ENCODE measurements at places on chromosomes 1 and 21.

- DNase-seq = peak; percentile 51
These were observed 5.6 kb downstream of the MORN1 start for GRCh38 chr1:2385606-2386280.

- no peak for DNase-seq
These were observed 1.8 kb upstream of the CSTB start for GRCh38 chr21:43777953-43778352.

DNA sequence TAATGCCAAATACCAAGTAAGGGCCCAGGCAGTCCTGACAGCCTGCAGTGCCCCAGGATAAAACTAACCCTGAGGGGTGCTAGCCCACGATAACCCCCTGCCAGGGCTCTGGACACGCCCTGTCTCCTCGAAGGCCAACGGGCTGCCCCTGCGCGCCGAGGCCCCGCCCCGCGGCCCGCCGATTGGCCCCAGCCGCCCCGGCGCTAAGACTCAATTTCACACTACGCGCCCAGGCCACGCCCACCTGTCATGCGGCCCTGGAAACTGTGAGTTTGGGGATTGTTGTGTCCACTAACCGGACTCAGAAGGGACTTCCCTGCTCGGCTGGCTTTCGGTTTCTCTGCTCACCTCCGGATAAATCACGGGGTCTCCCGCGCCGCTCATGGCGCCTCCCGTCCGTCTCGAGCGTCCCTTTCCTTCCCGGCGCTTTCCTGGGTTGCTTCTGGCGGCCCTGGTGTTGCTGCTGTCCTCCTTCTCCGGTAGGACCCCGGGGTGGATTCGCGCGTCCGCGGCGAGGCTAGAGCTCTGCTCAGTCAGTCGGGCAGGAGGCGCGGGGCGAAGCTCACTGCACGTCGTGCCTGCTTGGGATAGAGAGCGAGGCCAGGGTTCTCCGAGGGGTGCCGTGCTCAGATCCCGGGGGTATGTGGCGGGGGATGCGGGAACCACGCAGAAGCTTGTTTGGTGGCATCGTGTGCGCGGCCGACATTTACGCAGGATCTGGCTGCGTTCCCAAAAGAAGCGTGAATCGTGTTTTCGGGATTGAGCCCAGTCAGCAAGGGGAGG, at the start of gene CR1L:
Gene CR1L, plus strand, starts transcription at position 282 of the 783 bp plus-strand sequence. Its CDS starts 101 bp downstream, at position 383.
- DNase-seq = peak; percentile 86

- no peak for DNase-seq
These were observed 18.0 kb downstream of the TGFB2 start for GRCh38 chr1:218363141-218363540.

GRCh38 chr1:94836891-94837290, 16.7 kb downstream of the SLC44A3 start:
- no peak for DNase-seq

DNA sequence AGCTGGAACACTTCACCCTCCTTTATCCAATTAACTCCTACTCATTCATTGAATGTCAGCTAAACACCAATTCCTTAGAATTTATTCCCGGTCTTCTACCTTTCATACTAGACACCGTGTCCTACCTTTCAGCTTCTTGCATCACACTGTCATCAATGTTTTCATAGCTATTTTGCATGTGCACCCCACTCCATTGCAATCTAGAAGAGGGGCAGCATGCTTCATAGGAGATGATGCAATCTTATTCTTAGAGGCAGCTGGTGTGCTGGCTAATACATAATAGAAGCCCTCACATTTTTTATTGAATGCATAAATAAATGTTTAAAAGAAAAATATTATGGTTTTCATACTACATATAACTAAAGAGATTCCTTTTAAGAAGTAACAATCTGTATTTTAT, 123.6 kb downstream of the DSCAM start:
- DNase-seq = no peak

DNA sequence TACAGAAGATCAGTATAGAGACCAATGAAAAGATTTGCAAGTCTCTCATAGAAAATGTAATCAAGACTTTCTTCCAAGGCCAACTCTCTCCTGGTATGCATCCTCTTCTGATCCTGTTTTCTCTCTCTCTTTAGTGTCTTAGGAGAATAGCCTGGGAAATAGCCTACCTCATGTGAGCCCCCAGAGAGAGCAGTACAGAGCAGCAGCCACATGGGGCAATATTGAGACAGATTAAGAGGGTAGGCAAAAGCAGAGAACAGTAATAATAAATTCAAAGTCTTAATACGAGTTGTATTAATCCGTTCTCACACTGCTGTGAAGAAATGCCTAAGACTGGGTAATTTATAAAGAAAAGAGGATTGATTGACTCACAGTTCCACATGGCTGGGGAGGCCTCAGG, 61.4 kb downstream of the RNASEL start:
- no peak for DNase-seq

DNA sequence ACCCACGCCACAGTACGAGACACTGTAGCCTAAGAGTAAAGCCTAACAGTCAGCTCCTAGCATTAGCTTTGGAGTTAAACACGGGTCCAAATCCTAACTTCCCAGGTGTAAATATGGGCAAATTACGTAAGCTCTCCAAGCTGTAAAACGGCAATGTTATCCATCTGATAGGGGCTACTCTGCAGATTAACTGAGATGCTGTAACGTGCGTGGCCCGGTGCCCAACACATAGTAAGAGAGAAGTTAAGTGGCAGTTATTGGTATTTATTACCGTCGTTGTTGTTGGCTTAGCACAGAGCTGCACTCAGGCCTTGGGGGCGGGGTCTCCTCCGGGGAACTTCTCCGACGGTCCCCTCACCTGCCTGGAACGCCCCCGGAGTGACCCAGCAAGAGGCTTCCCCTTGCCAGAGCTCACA, 457 bp downstream of the TRAPPC3 start:
- no peak for DNase-seq

DNA sequence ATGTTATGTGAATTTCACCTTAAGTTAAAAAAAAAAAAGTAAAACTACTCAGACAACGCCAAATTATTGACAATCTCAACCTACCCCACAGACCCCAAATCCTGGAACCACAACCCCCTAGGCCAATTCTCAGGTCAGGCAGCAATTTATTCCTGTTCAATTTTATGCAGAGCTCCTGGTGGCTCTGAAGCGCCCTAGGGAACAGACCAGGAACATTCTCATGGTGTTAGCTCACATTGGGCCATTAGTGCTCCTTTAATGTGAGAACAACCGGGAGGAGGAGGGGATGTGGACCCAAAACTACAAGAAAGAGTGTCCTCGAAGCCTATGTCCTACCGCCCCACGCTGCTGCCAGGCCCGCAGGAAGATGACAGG, 403 bp upstream of the PSEN2 start:
- no peak for DNase-seq

DNA sequence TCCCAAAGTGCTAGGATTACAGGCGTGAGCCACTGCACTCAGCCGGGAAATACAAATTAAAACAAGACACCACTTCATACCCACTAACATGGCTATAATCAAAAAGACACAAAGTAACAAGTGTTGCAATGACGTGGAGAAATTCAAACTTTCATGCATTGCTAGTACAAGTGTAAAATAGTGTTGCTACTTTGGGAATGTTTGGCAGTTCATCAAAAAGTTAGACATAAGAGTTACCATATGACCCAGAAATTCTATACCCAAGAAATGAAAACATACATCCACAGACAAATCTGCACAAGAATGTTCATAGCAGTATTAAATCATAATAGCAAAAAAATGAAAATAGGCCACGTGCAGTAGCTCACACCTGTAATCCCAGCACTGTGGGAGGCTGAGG, 16.4 kb downstream of the FOXJ3 start:
- DNase-seq = no peak

DNA sequence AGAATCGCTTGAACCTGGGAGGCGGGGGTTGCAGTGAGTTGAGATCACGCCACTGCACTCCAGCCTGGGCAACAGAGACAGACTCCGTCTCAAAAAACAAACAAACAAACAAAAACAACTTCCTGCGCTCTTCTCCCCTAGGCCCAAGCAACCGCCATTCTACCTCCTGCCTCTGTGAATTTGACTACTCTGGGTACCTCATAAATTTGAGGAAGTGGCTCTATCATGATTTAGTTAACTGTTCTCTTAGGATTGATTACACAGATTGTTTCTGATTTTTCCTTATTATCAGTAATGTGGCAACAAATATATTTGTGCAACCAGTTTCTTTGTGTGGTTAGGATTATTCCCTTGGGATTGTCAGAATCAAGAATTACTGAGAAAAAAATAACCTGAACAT, 29.7 kb downstream of the OPTC start:
- no peak for DNase-seq

- DNase-seq = no peak
These were observed 1.2 kb downstream of the MAST2 start for GRCh38 chr1:45804669-45804969.

DNA sequence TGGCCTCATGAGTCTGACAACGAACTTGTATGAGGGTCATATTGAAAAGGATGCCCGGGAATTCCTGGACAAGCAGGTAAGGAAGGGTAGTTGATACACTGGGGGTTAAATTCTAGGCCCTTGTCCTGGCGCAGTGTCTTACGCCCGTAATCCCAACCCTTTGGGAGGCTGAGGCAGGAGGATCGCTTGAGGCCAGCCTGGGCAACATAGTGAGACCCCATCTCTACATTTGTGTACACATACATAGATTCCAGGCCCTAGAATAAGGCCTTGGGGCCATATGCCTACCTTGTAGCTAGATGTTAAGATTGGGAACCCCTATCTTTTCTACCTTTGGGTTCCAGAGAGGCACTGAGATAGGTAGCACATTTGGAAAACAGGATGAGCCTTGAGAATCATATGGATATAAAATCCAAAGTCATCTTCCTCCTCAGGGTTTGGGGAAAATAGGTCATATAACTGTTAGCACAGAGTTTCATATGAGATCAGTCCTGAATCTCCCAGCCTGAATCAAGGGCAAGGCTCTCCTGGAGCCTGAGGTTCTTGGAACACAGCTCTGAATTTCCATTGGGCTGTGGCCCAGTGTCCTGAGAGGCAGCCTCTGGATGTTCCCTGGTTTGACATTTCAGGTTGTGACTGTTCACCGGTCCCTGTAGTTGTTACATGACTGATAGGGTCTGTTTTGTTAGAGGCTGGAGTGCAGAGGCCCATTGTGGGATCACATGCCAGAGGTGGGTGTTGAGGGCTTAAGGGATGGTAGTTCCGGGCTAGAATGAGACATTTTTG, 104.4 kb downstream of the PIK3R3 start:
- no peak for DNase-seq

DNA sequence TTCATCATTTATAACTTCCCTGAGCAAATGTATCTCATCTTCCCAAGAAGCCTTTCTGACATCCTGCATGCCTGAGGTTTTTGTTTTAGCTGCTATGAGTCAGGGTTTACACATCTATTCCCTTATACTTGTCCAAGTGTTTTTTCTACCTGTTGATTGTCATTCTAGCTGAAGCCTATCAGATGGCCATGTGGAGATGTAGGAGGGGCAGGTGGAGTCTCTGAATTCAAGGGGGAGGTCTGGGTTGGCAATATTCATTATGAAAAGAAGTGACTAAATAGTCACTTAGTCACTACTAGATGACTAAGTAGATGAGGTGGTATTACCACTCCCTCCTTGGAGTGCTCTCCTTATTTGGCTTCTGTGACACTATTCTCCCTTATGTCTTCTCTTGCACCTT, 52.4 kb downstream of the XCL1 start:
- no peak for DNase-seq

DNA sequence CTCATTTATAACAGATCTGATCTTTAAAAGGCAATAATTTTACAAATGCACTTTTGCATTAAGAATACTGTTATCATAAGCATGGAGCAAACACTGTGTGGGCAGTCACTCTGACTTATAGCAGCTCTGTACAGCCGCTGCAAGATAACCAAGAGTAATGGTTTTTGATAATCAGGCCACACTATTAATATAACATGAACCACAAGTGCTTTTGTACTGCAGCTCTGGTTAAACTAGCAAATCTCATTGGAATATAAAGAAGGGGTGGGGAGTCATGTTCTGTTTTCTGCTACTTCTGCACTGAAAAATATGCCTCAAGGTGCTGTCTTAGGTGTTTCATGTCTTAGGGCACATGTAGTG, 357.4 kb downstream of the LMO4 start:
- no peak for DNase-seq

DNA sequence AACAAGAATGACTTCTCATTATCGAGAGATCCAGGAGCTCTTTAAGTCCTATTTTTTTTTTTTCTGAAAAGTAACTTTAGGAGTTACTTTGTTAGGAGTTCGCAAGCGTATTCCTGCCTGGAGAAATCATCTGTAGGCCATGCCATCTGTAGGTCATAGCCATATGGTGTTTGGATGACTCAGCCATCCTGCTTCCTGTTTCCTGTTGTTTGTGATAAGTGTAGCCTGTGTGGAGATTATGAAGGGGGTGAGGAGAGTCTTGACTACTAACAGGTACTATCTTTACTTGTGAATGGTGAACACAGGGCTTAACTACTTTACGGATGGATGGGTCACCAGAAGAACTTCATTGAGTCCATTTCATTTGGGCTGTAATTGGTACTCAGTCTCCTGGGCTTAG, 327.2 kb downstream of the PTPRU start:
- DNase-seq = no peak

DNA sequence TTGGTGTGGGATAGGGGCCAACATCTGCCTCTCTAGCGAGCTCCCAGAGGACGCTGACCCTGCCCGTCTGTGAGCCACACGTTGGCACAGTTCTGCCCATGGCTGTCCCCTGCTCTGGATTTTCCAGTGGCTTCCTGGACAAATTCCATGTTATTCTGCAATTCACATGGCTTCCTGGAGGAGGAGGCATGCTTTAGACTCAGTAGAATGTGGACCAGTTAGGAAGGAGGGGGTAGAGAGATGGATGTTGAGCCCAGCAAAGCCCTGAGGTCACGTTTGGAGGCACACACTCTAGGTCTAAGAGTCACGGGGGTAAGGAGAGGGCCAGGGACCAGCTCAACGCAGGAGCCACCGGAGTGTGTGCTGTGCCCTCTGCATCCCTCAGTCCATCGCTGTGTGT, 12.2 kb downstream of the COL8A2 start:
- no peak for DNase-seq

- DNase-seq = no peak
These were observed 46.0 kb downstream of the UBIAD1 start for GRCh38 chr1:11318982-11319381.

DNA sequence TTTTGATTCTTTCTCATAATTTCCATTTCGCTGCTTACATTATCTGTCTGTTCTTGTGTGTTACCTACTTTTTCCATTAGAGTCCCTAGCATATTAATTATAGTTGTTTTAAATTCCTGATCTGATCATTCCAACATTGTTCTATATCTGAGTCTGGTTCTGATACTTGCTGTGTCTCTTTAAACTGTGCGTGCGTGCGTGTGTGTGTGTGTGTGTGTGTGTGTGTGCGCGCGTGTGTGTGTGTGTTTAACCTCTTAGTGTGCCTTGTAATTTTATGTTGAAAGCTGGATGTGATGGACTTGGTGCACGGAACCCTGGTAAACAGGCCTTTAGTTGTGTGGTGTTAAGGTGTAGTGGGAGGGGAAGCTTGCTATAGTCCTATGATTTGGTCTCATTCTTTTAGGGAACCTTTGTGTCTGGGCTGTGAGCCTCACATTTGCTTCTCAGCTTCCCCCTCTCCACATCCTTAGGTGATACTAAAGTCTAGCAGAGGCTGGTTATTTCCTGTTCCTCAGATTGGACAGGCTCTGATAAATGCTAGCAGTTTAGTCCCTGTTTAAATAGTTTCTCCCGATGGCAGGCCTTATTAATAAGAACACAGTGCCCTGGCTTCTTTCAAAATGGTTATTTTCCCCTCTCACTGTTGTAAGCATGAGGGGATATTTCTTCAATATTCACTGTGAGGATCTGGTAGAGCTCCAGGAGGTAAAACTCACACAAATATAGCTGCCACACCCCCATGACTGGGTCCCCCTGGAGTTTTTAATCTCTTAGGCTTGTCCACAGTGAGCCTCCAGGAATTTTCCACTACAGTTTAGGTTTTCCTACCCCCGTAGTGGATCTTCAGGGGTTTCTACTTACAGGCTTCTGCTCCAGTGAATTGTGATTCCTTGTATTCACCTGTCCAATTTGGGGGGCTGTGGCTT, 118.3 kb downstream of the GALNT2 start:
- DNase-seq = no peak

Measured in tibial artery (tissue), 4 donors.